Hippocampal formation (tissue), 2 donors: ENCODE measurements at places on chromosomes 7 and 10.

DNA sequence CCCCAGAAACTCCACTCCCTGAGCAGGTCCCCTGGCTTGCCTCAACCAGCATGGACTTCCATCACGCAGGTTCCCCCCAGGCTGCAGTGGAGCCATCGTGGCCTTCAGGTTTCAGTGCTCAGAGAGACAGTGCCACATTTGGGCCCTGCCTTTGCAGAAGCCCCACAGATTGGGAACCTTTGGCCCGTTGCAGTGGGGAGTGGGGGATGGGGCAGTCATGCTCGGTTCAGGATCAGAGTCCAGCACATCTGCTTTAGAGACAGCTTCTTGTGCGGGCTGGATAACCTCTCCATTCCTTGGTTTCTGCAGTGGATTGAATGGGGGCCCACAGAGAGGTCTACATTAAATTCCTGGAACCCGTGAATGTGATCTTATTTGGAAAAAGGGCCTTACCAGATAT, 183.9 kb downstream of the EBF3 start:
- DNase-seq: no peak

- no peak for DNase-seq
Observed at GRCh38 chr10:102814873-102815661, 22.1 kb downstream of the CYP17A1 start.

DNA sequence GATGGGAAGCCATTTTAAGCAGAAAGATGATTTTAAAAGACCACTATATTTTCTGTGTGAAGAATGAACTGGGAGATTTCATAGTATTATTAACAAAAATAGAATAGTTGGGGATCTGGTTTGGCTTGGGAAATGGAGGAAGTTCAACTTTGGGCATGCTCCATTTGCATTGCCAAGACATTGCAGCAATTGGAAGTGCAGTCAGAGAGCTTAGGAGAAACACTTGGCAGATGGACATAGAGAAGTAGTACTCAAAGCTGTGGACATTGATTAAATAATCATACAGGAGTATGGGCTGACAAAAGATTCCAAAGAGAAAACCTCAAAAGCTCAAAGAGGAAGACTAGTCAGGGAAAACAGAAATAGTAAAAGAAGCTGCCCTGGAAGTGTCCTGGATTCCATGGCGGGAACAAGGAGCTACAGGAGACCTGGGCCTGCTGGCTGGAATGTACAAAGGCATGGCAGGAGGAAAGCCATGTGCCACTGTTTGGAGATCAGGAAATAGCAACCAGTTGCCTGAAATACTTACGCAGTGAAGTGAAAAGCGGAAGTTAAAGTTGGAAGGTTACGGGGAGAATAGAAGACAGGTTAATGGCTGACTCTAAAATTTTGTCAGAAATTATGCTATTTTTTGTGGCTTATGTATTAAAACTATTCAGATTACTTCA, 93.6 kb upstream of the MXI1 start:
- DNase-seq: no peak

DNA sequence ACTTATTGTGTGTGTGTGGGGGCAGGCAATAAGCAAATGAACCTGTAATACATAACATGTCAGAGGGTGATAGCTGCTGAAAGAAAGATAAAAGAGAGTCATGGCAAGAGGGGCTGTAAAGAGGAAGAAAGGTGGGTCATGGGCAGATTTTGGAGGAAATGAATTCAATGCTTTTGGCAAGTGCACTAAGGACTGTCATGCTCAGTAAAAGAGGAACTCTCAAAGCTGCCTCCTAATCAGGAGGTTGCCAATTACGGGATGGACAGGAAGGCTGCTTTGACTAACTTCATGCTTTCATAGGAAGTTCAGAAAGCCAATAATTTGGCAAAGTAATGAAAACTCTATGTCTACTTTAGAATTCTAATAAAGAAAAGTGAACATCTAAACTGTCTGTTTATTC, 401.2 kb downstream of the SH2D4B start:
- DNase-seq: no peak

GRCh38 chr10:117654105-117654504, 111.6 kb downstream of the EMX2 start:
- no peak for DNase-seq
